ENCODE measurements at places on chromosomes 5 and 9.
A peak's percentile ranks its signal among the peaks of the same experiment; 100 is the strongest.

GRCh38 chr5:178399701-178400095, 167.1 kb upstream of the PHYKPL start:
- DNase-seq, result no peak

DNA sequence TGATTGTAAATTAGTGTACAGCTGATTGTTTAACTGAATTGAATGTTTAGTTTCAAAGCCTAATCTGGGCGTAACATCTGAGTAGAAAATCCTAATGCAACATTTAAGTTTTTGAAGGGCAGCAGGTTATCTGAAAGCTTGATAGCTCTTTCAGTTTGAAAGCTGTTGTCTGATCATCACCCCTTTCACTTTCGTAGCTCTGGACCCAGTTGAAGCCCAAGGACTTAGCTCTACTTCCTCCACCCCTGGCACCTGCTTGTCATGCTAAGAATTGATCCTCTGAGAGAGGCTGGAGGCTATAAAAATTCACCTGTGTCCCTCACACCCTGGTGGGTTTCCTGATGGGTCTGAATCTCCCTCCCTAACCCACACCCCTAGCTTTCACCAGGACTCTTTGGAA, 86.0 kb downstream of the ZFAND5 start:
- no peak for DNase-seq

DNA sequence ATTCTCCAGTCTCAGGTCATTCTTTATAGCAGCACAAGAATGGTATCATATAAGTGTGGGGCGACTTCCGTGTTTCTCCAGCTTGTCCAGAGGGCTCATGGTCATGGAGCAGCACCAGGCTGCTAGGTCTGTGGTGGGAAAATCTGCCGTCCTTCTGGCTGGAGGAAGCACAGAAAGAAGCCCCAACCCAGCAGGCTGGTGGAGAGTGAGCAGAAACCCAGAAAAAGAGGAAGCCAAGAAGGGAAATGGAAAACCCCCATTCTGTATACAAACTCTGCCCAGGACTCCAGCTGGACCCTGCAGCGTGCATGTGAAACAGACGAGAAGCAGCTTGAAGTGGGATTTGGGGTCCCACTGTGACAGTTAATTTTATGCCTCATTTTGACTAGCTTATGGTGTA, 34.3 kb upstream of the OLFM1 start:
- no peak for DNase-seq

GRCh38 chr5:180120237-180121101, 48.9 kb upstream of the RNF130 start:
- DNase-seq, result no peak

- no peak for DNase-seq
Observed at GRCh38 chr9:97188545-97188944, 118.9 kb upstream of the CCDC180 start.

DNA sequence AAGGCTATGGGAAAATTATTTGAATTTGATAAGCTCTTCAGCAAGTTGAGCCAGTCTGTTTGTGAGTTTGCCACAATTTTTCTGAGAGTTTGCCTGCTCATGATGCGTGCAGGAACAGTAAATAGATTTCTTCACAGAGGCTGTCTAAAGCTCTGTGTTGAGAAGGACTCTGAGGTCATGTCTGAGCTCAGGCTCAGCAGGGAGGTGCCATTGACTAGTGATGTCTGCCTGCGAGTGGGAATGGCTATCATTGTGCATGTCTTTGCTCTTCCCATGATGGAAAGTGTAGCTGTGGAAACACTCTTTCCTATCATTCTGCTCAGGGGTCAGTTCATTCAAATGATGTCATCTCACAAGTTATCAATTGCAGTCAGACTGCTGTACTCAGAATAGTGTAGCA, 142.8 kb downstream of the RASEF start:
- DNase-seq, result no peak

DNA sequence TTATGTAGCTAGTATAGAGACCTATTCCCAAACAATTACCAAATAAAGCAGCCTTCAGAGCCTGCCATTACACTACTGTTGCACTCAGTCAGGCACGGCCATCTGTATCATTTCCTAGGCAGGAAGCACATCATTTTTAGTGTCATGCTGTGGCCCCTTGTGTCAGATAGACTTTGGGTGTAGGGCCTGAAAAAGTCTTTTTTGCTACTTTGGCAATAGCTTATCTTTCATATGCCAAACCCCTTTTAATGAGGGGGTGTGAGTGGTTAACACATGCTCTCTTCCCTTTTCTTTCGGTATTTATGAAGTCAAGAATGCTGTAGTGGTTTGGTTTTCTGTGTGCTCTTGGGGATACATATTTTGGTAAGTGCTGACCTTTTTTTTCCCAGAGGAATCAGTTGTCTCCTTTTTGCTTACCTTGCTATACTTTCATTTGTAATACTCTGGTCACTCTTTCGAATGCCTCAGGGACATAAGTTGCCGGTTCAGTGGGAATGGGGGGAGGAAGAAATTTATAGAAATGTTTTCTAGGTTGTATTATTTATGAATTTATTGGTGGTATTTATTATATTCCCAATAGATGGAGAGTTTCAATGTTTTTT, 209.8 kb downstream of the CSNK1G3 start:
- no peak for DNase-seq

DNA sequence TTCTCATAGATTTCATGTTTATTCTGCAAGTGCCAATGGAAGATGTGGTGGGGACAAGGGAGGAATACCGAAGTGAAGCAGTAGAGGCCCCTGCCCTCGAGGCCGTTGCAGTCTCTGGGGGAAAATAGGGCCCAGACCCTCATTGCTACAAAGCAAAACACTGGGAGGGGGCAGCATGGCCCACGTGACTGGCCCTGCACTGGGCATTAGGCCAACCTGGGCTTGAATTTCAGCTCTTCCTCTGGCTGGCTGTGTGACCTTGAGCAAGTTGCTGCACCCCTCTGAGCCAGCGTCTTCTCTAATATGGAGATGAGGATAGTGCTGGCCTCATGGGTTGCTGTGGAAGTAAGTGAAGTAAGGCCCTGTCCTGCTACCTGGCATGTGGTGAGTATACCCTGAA, 709 bp upstream of the SYNPO start:
- DNase-seq, result no peak

DNA sequence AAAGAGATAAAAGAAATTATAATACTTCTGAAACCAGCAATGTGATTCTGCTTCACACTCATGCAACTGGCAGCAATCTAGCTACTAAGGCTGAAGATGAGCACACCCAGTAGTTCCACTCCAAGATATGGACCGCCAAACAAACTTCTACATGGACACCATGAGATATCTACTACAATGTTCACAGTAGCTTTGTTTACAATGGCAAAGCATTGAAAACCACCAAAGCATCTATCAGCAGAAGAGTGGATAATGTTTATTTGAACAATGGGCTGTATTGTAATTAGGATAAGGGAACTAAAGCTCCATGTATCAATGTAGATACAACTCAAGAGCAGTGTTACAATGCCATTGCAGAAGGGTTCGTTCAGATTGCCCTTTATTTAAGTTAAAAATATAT, 91.2 kb upstream of the ERBIN start:
- no peak for DNase-seq

DNA sequence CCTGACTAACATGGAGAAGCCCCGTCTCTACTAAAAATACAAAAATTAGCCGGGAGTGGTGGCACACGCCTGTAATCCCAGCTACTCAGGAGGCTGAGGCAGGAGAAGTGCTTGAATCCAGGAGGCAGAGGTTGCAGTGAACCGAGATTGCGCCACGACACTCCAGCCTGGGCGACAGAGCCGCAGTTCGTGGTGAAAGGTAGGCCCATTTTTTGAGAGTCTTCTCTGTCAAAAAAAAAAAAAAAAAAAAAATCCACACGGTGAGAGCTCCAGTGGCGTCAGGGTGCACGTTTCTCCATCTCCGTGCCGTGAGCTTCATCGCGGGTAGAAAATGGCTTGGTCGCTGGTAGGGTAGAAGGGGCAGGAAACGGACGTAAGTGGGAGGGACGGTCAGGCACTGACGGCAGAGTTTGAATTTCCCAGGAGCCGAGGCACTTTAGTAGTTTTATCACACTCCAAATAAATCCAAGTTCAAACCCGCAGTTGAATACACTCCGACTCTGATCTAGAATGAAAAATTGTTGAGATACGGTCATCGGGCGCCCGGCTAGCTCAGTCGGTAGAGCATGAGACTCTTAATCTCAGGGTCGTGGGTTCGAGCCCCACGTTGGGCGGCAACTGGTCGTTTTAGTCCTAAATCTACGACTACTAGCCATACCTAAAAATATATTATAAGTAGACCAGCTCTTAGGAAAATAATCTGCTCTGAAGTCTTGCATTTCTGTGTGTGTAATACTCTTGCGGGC, 2.4 kb upstream of the TRIM7 start:
- peak; percentile 94 for DNase-seq

DNA sequence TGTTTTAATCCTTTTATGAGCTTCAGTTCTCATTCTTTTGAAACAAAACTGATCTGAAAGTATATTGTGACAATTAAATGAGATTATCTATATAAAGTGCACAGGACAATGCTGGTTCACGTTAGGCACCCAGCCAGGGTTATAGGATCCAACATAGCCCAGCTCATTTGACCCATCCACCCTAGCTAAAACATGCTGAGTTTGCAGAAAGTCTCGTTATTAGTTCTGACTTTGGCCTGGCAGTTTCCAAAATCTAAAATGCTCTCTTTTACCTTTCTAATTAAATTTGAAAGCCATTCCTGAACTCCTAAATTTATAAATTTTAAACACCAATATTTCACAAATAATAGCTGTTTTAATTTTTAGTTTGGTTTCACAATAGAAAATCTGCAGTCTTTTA, 131.9 kb upstream of the PTPRD start:
- DNase-seq, result no peak

DNA sequence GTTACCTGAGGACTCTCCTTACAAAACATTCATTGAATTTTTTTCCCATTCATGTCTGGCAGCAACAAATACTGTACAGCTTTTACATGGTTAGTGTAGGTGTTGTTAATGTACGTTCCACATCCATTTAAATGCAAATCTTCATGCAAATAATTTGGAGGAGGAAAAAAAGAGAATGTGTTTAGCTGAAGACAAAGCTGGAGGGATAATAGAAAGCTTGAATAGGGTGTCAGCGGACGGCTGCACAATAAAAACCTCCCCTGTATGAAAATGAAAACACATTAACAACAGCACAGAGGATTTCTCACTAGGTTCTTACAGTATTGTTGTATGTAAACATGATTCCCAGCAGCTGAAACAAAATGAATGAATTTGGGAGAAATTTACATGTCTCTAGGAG, 231.5 kb downstream of the ZNF608 start:
- no peak for DNase-seq

DNA sequence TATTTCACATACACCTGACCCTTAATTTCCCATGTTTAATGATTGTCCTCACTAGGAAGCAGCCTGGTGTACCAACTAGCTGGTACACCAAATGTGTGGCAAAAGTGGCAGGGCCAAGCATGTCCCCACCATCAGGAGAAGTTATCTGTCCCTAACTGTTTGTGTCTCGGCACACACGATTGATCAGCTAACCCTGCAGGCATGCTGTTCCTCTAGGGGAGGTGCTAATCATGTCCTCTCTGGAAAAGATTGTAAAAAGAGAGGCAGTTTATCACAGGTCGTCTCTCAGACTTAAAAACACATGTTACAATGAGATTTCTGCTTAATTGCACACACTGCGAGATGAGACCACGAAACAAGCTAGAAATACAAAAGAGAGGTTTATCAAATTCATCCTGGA, 342.7 kb downstream of the DIRAS2 start:
- DNase-seq, result no peak

- peak; percentile 26 for DNase-seq
Observed at GRCh38 chr9:90508940-90509339, 133.7 kb downstream of the DIRAS2 start.

DNA sequence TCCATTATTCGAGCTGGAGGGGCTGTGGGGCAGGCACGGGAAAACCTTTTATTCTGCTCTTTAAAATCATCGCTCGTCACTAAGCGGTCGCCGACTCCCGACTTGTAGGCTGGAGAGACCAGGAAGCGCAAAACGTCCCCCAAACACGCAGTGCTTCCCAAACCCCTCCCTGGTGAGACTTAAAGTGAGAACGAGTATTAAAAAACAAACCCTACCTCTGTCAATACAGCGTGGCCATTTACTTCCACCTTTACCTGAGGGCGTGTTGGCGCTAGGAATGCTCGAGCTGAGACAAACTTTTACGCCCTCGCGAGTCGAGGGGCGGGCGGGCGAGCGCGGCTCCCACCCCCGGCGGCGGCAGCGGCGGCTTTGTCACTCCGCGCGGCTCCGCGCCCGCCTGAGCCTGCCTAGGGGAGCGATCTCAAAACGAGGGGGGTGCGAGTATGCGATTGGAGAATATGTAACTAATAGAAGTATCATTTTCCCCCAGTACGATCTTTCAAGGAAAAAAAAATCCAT, at the start of gene NR2F1-AS1:
Gene NR2F1-AS1, minus strand, starts transcription at position 293 of the 519 bp plus-strand sequence.
- peak; percentile 50 for DNase-seq

DNA sequence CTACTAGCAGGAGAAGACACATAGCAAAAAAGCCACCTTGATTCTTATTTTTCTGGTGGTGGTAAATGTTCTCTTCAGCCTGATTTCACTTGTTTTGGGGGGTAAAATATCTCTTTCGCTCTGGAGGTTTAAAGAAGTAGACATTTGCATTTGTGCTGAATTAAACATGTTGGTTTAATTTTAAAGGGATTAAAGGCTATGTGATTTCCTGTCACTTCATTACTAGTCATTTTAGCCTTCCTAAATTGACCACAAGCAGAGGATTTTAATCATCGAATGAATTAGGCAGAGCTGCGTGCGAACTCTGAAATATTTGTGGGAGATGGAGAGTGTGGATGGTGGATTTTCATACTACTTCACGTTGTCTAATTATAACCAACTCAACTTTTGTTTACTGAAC, 4.8 kb downstream of the RASGRF2 start:
- DNase-seq, result no peak

- DNase-seq, result no peak
Observed at GRCh38 chr5:143316844-143317631, 86.4 kb downstream of the NR3C1 start.

DNA sequence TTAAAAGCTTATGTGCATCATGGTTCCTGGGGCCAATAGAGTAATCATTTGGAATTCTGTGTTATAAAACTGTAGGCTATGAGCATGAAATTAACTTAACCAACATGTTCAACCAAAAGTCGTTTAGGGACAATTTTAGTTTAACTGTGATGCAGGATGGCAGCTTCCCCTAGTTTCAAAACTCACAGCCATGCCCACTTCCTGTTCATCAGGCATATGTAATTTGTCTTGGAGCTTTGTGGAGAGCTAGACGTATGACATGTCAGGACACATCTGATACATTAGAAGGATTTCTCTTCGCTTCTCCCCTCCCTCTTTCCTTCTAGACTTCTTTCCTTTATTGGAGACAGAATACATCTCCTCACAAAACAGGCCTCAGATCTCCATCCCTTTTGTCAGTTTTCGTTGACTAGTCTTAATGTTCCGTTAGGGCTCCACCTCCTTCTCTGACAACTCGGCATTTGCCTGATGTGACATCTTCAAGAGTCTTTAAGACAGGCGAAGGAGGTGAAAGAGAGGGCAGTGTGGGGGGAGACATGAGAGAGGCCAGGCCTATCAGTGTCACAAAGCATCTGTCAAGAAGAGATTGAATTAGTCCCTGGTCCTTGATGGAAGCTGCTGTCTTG, 176.0 kb downstream of the MSX2 start:
- DNase-seq, result no peak

- no peak for DNase-seq
Observed at GRCh38 chr9:134132208-134132870, 3.5 kb upstream of the WDR5 start.
